ENCODE measurements at places on chromosomes 1 and 21.

- H3K4me3 ChIP-seq = no peak overlapping the region
- no peaks in the 10 kb centered on the region for H3K36me3 ChIP-seq
- peak overlapping the region; percentile 39 for H3K27ac ChIP-seq
These were observed 94.8 kb upstream of the SGIP1 start for GRCh38 chr1:66439031-66439740.

DNA sequence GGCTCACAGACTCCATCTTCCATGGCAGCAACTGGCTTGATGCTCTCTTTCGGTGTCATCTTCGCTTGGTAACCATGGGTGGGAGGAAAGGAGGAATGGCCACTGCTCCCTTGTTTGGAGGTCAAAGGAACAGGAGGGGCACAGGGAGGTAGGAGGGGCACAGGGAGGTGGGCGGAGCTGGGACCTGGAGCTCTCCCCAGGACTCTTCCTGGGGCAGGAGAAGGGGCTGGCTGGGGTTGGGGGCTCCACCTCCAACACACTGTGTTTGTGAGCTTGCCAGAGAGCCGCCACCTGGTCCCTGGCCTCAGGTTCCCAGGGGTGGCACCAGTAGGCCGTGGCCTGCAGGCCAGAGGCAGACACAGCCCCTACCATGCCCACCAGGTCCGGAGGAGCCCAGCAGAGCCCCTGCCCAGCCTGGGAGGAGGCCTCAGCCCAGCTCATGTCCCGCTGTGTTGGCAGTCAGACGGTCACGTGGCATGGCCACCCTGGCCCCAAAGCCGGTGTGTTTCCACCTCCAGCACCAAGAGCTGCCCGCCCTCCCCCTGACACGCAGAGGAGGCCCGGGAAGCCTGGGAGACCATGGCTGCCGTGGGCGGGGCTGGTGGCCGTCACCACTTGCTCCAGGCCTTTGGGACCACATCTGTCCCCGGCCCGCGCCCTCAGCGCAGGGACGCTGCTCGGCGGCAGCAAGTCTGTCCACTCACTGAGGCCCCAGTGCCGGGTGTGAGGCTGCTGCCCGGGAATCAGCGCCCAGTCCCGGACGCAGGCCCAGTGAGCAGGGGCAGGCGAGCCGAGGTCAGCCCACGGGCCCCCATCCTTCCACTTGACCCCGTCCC, 73.9 kb downstream of the MORN1 start:
- no peaks in the 10 kb centered on the region for H3K36me3 ChIP-seq
- peaks cover 67% of the 10 kb centered on the region for H3K4me1 ChIP-seq
- H3K27ac ChIP-seq = no peak overlapping the region
- DNase-seq = no peak

- peaks cover 29% of the 10 kb centered on the region for H3K36me3 ChIP-seq
- DNase-seq = peak; percentile 99
These were observed at the start of gene METTL13 for GRCh38 chr1:171781176-171781875. METTL13 (plus strand) TSS chr1:171781660; CDS start chr1:171781968, 308 bp downstream.

GRCh38 chr1:33005838-33006421, 30.8 kb downstream of the AK2 start:
- peak overlapping the region; percentile 77 for H3K27ac ChIP-seq
- no peak overlapping the region for H3K4me3 ChIP-seq
- peaks cover 12% of the 10 kb centered on the region for H3K36me3 ChIP-seq

DNA sequence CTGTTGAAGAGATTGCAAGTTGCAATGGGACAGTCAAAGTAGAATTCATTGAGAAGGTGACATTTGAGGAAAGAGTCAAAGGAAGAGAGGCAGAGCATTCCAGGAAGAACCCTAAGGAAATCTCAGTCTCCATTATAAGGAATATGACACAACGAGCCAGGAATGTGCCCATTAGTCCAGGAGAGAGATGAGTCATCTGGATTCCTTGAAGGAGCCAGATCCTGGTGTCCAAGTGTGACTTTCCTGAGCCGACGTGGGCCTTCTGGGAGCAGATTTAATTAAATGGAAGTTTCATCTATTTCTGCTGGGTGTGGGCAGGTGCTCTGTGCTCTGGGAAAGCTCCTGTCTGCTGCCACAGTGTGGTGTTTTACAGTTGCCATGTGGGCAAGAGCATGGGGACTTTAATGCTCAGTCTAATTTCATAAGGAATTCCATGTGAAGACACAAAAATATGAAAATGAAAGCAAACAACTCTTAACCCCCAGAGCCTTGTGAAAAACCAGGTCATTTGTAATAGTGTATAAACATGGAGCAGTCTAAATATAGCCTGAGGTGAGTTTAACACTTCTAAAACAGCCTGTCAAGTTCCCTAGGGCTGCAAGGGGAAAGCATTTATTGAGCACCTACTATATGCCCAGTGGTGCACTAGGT, 111.4 kb upstream of the ARTN start:
- no peaks in the 10 kb centered on the region for H3K4me1 ChIP-seq
- H3K36me3 ChIP-seq = peaks cover 6% of the 10 kb centered on the region
- DNase-seq = peak; percentile 24
- peak overlapping the region; percentile 42 for H3K27ac ChIP-seq
- no peaks in the 10 kb centered on the region for H3K27me3 ChIP-seq
- no peak overlapping the region for H3K4me3 ChIP-seq

- H3K36me3 ChIP-seq = peaks cover 4% of the 10 kb centered on the region
- peak; percentile 84 for DNase-seq
- H3K27ac ChIP-seq = no peak overlapping the region
- no peaks in the 10 kb centered on the region for H3K27me3 ChIP-seq
- H3K4me3 ChIP-seq = no peak overlapping the region
- H3K4me1 ChIP-seq = peaks cover 11% of the 10 kb centered on the region
These were observed 5.3 kb upstream of the TUFT1 start for GRCh38 chr1:151534662-151535278.

GRCh38 chr1:175073061-175073460, 5.4 kb downstream of the TNN start:
- H3K4me3 ChIP-seq = no peak overlapping the region
- H3K4me1 ChIP-seq = peaks cover 8% of the 10 kb centered on the region
- DNase-seq = no peak
- no peaks in the 10 kb centered on the region for H3K27me3 ChIP-seq
- H3K27ac ChIP-seq = no peak overlapping the region

DNA sequence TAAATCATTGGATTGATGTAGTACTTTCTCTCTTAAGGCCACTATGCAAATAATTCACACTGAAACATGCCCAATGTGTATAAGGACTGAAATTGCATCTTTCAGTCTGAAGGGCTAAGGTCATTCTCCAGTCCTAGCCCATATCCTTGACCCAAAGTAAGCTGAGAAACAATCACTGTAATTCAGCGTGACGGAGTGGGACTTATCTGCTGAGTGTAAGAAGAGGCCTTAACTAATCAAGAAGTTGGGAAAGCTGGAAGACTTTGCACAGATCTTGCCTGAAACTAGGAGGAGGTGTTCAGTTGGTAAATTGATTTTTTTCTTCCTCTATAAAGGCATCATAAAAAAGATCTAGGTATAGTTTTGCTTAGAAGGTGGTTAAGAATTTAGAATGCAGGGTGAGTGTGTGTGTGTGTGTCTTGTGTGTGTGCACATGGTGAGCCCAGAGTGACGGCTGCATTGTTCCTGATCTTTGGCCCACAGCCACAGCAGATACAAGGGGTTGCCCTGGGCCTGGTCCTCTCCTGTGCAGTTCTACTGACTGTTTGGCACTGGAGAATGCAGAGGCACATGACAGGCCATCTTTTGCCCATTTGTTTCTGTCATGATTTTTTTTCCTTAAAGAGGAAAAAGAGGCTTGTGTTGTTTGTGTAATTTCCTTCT, 13.3 kb upstream of the PPP2R5A start:
- no peaks in the 10 kb centered on the region for H3K36me3 ChIP-seq
- H3K27ac ChIP-seq = peak overlapping the region; percentile 48
- H3K4me3 ChIP-seq = no peak overlapping the region
- peaks cover 11% of the 10 kb centered on the region for H3K4me1 ChIP-seq
- H3K27me3 ChIP-seq = no peaks in the 10 kb centered on the region

DNA sequence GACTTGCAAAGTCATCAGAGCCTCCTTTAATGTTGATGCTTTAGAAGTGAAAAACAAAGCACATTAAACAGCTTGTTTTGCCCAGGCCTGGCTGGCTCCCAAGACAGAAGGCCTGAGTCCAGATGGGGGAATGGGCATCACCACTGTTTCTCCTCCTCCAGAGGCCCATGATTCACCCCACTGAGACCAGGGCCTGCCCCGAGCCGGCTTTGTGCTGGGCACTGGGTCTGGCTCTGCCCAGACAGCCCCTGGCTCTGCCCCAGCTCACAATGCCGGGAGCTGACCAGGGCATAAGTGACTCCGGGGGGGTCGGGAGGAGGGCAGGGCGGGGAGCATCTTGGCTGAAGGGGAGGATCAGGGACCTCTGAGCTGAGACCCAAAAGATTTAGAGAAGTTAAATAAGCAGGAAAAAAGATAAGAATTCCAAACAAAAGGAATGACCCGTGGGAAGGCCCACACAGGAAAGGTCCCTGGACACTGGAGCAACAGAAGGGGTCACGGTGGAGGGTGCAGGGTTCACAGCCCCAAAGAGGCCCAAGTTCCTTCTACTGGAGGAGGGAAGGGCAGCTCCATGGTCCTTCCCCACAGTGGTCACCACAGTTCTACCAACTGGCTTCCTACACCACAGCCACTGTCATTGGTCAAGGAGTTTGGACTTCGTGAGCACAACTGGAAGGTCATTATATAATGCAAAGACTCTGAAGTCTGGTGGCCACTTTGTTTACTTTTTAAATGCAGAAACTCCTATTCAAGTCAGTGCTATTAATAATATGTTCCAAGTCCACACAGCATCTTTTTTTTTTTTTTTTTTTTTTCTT, 5.5 kb downstream of the C2CD2 start:
- H3K4me1 ChIP-seq = peaks cover 23% of the 10 kb centered on the region
- H3K4me3 ChIP-seq = no peak overlapping the region
- no peaks in the 10 kb centered on the region for H3K27me3 ChIP-seq
- DNase-seq = no peak
- H3K36me3 ChIP-seq = no peaks in the 10 kb centered on the region
- H3K27ac ChIP-seq = peak overlapping the region; percentile 52

DNA sequence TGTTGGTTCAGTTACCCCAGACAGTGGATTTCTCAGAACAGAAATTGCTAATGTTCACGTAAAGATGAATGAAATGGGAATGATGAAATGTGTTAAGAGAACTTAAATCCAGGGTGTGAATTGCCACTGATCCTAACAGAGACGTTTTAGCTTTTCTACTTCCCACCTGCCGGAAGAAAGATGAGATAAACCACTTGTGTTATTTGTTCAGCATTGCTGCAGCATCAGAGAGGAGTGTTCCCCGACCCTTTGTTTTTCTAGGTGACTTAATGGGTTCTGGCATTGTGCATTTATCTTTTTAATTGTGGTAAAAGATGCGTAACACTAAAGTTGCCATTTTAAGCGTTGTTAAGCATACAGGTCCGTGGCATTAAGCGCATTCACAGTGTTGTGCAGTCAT, 122.3 kb downstream of the GALNT2 start:
- no peaks in the 10 kb centered on the region for H3K27me3 ChIP-seq
- H3K36me3 ChIP-seq = no peaks in the 10 kb centered on the region
- no peak for DNase-seq
- peaks cover 11% of the 10 kb centered on the region for H3K4me1 ChIP-seq

DNA sequence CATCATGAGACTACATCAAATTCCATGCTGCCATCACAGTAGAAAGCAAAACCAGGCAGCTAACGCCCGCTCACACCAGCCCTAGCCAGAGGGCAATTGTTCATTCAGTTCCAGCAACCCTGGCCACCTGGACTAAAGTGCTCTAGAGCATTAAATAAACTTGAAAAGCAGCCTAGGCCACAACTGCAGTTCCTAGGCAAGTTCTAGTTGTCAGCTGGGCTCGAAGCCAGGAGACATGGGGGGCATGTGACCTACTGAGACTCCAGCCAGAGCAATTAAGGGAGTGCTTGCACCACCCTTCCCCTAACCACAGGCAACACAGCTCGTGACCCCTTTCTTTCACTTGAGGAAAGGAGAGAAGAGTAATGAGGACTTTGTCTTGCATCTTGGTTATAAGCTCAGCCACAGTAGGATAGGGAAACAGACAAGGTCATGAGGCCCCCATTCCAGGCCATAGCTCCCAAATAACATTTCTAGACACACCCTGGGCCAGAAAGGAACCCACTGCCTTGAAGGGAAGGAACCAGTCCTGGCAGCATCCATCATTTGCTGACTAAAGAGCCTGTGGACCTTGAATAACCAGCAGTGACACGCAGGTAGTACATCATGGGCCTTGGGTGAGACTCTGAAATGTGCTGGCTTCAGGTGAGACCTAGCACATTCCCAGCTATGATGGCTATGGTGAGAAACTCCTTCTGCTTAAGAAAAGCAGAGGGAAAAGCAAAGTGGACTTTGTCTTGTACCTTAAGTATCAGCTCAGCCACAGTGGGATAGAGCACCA, 77.0 kb downstream of the ZZZ3 start:
- H3K4me1 ChIP-seq = peaks cover 48% of the 10 kb centered on the region
- peak; percentile 72 for DNase-seq
- peak overlapping the region; percentile 20 for H3K27ac ChIP-seq
- no peaks in the 10 kb centered on the region for H3K36me3 ChIP-seq
- H3K27me3 ChIP-seq = no peaks in the 10 kb centered on the region
- H3K4me3 ChIP-seq = no peak overlapping the region

DNA sequence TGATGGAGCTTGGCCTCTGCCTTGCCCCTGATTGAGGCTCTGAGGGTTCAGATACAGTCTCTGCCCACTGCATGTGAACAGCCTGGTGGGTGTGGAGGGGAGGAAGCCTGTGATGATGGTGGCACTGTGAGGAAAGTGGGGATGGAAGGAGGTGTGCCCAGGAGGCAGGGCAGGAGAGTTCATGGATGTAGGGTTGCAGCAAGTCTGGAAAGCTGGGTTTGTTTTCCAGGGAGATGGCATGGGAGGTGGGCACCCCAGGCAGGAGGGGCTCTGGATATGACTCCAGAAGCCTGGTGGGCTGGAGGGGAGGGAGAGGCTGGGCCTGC, 63.2 kb downstream of the ADARB1 start:
- no peaks in the 10 kb centered on the region for H3K27me3 ChIP-seq
- H3K27ac ChIP-seq = no peak overlapping the region
- peaks cover 7% of the 10 kb centered on the region for H3K36me3 ChIP-seq
- peaks cover 36% of the 10 kb centered on the region for H3K4me1 ChIP-seq
- H3K4me3 ChIP-seq = no peak overlapping the region

DNA sequence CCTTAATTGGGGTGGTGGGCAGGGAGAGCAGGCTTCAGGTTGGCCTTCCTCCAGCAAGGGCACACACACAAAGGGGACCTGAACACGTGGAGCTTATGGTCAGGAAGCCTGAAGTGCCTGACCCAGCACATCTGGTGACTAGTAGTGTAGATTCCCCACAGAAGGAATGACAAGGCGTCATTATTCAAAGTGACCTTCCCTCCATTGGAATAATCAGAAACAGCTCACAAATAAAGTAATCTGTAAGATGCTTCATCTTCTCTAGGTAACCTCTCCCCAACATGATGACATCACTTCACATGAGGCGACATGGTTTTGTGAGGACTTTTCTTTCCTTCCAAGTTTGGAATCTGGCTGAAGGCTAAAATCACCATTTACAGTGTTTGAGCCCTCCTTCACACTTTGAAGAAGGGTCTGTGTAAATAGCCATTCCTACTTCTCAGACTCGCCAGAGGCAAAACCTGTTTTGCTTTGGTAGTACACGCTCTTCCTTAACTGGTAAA, 32.8 kb upstream of the ERG start:
- H3K27ac ChIP-seq = no peak overlapping the region
- no peaks in the 10 kb centered on the region for H3K36me3 ChIP-seq
- H3K4me1 ChIP-seq = no peaks in the 10 kb centered on the region
- H3K27me3 ChIP-seq = no peaks in the 10 kb centered on the region

- no peaks in the 10 kb centered on the region for H3K4me1 ChIP-seq
- no peak for DNase-seq
- no peaks in the 10 kb centered on the region for H3K36me3 ChIP-seq
- H3K27ac ChIP-seq = no peak overlapping the region
- no peak overlapping the region for H3K4me3 ChIP-seq
These were observed 57.2 kb upstream of the SGIP1 start for GRCh38 chr1:66476774-66477173.
